ENCODE measurements at places on chromosomes 4 and X. TPM values are rescaled to one million over a fixed set of nuclear protein-coding genes. Genes with fewer than 3 reads are reported as not detected.
A peak's percentile ranks its signal among the peaks of the same experiment; 100 is the strongest.

DNA sequence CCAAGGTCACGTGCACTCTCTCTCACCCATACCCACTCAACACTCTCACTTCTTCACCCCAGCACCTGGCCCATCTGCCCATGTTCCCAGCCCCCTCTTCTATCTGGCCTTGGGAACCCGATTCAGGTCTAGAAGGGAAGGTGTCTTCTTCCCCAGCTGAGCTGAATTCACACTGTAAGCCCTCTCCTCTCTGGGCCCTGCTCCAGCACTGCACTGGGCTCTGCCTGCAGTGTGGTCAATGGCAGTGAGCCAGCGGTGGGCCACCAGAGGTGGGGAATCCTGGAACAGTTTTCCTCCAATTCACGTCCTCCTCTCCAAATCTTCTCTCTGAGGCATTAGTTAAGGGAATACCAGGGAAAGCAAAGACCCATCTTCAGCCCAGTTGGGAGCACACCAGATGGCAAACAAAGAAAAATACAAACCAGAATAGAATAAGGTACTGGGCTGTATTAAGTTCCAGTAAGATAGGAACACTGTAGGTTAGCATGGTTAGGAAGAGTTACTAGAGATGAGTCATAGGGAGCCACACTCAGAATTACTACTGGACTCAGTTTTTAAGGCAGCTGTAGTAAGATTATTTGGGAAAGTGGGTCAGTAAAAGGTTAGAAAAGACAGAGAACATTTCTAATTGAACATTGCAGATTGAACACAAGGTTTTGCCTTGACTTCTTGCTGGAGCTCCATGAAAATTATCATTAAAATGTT lies 5.0 kb downstream of the AWAT2 start:
- no peak for DNase-seq

SMIM10L2A gene
- total RNA-seq, result 0.03 TPM

DNA sequence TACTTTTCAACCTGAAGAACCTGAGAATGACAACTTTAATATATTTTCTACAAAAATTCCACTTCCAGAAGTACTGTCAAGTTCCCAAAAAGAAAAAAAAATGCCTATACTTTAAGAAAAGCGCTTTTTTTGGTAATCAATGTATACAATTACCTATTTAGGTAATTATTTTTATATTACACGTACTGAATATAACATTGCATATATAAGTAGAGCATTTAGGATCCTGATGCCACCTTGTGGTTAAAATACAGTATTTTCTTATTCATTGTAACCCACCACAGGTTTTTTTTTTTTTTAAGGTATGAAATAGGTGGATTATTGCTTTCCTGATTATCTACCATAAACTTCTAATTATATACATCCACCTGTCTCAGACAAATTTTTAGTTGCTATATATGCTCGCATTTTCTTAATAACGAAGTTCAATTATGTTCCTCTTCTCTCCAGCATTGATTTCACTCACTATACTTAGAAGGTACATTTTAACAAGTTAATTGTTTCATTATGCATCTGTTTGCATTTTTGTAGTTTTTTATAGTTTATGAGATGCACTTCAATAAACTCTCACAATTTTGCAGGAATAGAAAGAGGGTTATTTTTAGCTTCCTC lies 5.2 kb downstream of the MAP9 start:
- peak; percentile 41 for DNase-seq

GRCh38 chrX:111830571-111830970 lies 45.4 kb upstream of the TRPC5OS start:
- DNase-seq, result no peak

DNA sequence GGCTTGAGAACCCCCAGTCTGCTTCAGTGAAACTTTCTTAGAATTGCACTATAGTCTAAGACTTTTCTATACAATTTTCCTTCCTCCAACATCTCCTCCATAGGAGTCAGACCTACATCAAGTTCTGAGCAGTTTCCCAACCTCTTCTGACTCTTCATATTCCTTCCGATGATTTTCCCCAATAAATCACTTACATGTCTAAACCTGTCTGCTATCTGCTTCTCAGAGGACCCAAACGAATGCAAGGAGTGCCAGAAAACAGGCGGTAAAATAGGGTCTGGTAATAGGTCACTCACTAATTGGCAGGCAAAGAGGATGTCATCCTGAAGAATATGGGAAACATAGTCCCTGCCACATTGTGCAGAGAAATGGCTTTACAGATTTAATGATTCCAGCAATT lies 153.9 kb downstream of the PCDH18 start:
- DNase-seq, result no peak

THAP9 gene
- total RNA-seq, result 3.4 TPM

GRCh38 chr4:168995537-168996295 lies 14.3 kb downstream of the CBR4 start:
- peak; percentile 45 for DNase-seq

GRCh38 chrX:18406531-18407266 lies 18.7 kb upstream of the CDKL5 start:
- no peak for DNase-seq

CYTL1 gene
- not detected for total RNA-seq

TREX2 gene
- total RNA-seq, result 9.8 TPM

TRIM2 gene
- 58.5 TPM for total RNA-seq

GRCh38 chrX:41475191-41475590 lies 28.0 kb downstream of the NYX start:
- no peak for DNase-seq

RAB33A gene
- total RNA-seq, result not detected

All from HT-29 (cell line).